Kidney epithelial cell (primary cell): ENCODE measurements at places on chromosomes 5 and 9. TPM values are rescaled to one million over a fixed set of nuclear protein-coding genes. Genes with fewer than 3 reads are reported as not detected.
A peak's percentile ranks its signal among the peaks of the same experiment; 100 is the strongest.

The CAMK2A gene
- not detected in 2 replicates for total RNA-seq

The BRINP1 gene
- 0.29 and 0.82 TPM in 2 replicates for total RNA-seq

The LCN2 gene
- 233 and 283 TPM in 2 replicates for total RNA-seq

The CARD19 gene
- total RNA-seq: 32.6 and 56.5 TPM in 2 replicates

The GFRA3 gene
- 0.08 TPM in 1 of 2 replicates, not detected in the other for total RNA-seq

The INSL6 gene
- not detected in 2 replicates for total RNA-seq

The CAVIN4 gene
- total RNA-seq: 3.1 and 3.6 TPM in 2 replicates

The ADRB2 gene
- 0.75 and 1.2 TPM in 2 replicates for total RNA-seq

The PCDHB16 gene
- total RNA-seq: 0.92 and 1.4 TPM in 2 replicates

DNA sequence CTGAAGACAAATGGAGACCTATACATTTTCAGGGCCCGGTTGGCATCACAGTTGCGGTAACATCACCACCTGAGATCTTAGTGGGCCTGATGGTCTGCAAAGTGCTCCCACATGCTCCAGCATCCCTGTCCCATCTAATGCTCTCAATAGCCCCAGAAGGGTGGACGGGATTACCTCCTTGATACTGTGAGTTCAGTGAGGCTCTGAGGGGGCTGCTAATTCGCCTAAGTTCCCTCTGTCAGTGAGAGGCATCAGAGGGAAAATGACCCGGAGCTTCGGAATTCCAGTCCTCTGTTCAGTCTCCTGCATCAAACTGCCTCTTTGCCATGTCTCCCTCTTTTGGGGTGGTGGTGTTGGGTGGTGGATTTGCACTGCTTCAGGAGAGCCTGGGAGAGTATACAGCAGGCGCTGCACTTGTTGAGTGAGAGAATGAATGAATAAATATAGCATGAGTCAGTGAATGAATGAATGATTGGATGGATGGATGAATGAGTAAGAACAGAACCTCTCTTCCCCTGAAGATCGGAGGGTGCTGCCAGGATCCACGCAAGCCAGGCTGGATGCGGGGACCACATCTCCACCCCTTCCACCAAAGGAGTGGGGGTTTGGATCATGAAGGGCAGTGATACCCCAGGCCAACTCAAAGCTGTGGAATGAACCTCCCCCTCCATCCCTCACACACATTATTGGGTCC, 141.0 kb downstream of the GABBR2 start:
- DNase-seq: no peak

DNA sequence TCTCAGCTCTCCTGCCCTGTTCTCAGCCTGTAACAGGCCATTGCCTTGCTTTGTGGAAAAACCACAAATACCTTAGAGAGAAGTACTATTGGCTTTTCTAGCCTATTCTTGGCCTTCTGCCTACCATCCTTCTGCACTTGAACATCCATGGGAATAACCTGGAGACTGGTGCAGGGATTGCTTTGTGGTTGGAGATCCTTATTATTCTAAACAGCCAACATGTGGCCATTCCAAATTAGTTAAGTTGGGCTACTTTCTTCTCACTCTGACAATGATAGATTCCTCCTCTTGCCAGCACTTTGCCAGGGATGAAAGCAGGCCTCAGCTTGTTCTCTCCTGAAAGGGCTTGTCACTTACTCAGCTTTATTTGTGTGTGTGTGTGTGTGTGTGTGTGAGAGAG, 240.4 kb downstream of the GLIS3 start:
- no peak for DNase-seq

DNA sequence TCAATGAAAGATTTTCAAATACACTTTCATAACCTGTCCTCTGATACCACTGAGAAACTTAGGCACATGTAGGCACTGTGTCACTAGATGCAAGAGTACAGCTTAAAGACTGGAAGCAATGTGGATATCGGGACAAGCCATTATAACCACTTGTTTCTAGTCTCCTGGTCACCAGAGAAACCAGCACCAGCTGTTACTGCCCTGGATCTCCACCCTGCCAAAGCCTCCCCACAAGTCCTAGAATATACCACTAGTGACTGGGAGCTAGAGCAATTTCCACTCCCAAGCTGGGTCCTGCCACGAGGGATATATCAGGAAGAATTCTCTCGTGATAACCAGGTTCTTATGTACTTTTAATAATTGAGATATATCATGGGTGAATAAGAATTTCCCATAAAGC, 19.5 kb downstream of the REEP5 start:
- DNase-seq: no peak

DNA sequence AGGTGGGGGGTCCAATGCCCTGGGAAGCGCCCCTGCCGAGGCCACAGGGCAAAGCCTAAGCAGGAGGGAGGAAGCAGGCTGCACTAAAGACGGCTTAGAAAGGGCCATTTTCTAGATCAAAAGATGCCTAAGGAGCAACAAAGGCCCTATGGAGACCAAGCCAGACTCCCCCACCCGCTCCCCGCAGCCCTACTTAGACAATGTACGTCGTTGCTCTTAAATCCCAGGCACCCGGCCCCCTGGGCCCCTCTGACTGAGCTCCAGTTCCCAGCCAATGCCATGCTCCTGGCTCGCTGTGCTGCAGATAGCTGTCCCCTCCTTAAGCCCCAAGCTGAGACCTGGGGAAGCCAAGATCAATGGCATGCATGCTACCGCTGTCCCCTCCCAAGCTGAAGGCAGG, 10.3 kb downstream of the IPPK start:
- no peak for DNase-seq

DNA sequence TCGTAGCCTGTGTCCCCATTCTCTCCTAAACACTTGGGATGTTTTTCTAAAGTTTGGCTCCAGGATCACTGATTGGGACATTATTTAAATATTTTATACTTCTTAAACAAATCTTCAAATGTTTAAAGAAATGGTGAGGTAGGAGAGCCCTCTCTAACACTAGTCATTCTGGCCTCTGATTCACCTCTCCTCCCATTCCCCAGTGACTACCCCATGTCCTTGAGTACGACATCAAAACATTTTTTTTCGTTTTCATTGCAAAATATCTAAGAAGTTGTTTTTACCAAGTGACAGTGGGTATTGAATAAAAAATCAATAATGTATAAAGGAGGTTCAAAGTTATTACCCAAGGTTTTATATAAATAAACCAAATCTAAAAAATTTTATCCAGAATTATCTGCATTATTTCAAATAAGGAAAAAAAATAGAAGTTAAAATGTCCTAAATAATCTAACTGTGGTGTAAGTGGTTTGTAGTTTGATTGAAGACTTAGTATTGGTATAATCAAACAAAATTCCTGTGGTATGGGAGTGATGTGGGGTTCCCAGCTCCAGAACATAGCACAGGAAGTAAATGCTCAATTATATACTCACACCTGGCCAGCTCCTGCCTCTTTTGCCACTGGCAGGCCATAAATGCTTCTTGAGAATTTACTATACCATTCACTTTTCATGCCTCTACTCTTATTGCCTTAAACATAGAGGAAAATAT, 51.1 kb downstream of the MAST4 start:
- DNase-seq: no peak

GRCh38 chr5:68710514-68710913, 383.3 kb upstream of the SLC30A5 start:
- no peak for DNase-seq

DNA sequence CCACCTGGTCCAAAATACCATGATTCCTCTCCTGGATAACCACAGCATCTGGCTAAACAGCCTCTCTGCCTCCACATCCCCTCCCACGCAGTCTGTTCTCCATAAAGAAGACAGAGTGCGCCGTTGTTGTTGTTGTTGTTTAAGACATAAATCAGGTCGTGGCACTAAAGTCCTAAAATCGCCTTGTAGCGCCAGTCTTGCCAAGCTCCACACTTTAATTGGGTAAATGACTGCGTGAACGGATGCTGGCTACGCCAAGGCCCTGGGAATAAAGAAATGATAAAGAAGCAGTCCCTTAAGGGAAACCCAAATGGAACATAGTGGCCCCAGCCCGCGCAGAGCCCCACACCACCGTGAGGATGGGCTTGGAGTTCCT, 364 bp upstream of the SFXN1 start:
- DNase-seq: no peak

GRCh38 chr9:112404508-112404932, 24.6 kb downstream of the HSDL2 start:
- no peak for DNase-seq

DNA sequence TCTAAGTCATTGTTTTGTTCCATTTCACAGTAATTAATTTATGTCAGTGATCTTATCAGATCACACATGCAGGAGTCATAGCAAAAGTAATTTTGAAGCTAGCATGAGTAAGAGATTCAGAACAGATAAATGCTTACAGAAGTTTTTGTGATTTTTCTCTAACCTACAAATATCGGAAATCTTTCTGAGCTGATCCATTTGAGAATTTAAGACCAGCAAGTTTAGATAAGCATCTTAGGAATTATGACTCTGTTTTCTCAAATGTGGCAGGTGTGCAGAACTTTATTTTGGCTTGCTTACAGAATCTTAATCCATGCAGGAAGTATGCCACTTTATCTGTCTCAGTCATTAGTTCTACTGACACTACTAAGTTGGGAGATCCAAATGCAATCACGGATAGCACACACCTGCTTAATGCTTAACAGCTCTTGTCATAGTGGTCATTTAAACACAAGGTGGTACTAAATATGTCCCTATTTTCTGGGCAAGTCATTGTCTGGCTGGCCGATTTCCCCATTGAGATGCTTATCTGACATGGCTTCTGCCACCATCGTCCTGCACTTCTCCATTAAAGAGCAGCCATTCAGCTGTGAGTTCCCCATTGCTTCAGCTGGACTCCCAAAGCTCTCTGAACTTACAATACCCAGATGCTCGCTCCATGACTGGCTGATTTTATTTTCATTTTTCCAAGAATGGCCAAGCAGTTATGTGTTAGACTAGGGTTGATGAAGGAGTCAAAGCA, 305.4 kb upstream of the NUDT12 start:
- DNase-seq: no peak

- DNase-seq: no peak
Observed at GRCh38 chr5:178786417-178786816, 56.0 kb upstream of the ZNF354A start.

- no peak for DNase-seq
Observed at GRCh38 chr9:79268806-79269205, 303.0 kb upstream of the TLE4 start.

DNA sequence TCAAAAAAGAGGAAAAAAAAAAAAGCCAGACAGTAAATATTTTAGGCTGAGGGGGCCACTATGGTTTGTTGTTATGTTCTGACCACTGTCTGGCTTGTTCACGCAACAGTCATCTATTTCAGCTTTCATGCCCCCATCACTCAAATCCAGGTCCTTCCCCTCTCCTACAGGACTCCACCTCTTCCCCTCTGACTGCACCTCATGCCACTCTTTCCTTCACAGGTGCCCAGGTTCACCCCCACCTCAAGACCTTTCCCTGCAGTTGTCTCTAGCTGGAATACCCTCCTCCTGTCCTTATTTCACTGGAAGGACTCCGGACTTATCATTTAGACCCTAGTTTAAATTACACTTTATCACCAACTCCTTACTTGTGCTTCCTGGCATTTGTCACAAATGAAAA, 3.5 kb downstream of the RPS14 start:
- DNase-seq: no peak

DNA sequence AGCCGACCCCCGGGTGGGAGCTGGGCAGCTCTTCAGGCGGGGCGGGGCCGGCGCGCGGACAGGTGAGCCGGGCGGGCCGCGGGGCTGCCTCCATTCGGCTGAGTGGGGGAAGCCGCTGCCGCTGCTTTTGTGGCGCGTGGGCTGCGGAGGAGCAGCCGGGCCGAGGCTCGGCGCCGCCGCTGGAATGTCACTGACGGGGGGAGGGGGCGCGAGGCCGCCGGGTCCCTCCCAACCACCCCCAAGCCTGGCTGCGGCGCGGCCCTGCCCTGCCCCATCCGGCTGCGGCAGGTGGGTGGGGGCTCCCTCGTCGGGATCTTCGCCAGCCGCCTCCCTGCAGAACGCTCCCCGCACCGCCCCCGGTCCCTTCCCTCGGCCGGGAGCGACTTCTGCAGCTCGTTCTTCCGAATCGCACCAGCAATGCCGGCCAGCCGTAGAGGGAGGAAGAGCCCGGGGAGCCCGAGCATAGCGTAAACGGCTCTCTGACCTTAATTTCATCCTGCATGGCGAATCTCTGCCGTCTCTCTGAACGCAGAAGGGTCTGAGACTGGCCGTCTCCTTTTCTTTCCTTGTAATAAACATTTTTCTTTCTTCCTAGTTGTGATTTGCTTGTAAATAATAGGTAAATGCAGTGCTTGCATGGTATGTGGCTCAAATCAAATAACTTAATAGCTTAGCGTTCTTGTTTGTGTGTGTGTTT, 505 bp downstream of the SPTAN1 start:
- DNase-seq: no peak

GRCh38 chr9:74953235-74953751, 581 bp upstream of the C9orf40 start:
- no peak for DNase-seq

DNA sequence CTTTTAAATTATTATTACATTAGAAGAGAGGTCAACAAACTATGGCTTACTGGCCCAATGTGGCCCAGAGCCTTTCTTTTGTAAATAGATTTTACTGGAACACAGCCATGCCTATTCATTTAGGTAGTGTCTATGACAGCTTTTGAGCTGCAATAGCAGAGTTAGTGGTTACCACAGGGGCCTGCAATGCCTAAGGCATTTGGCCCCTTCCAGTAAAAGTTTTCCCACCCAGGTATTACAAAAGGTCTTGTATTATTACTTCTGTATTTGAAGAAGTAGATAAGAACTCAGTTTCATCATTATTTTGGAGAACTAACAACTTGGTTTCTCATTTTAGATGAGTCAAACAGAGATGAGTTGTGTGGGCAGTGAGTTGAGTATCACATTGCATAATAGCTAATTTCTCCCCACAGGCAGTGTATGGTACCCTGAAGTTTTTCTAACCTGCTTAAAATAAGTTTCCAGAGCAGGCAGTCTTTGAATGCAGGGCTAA, 9.5 kb downstream of the MTRR start:
- DNase-seq: peak; percentile 23

- DNase-seq: no peak
Observed at GRCh38 chr9:137480686-137481683, 21.9 kb upstream of the NSMF start.

- no peak for DNase-seq
Observed at GRCh38 chr9:93467062-93467416, 13.7 kb upstream of the FAM120AOS start.

GRCh38 chr9:135589596-135590485, 28.3 kb downstream of the PAEP start:
- DNase-seq: no peak

- no peak for DNase-seq
Observed at GRCh38 chr5:139138109-139138508, 60.1 kb downstream of the SIL1 start.

- DNase-seq: no peak
Observed at GRCh38 chr9:26357803-26358344, 534.7 kb downstream of the CAAP1 start.
